CD4-positive, alpha-beta T cell treated with Interleukin-15 for 4 hours (primary cell): ENCODE measurements at places on chromosomes 7 and 10.

DNA sequence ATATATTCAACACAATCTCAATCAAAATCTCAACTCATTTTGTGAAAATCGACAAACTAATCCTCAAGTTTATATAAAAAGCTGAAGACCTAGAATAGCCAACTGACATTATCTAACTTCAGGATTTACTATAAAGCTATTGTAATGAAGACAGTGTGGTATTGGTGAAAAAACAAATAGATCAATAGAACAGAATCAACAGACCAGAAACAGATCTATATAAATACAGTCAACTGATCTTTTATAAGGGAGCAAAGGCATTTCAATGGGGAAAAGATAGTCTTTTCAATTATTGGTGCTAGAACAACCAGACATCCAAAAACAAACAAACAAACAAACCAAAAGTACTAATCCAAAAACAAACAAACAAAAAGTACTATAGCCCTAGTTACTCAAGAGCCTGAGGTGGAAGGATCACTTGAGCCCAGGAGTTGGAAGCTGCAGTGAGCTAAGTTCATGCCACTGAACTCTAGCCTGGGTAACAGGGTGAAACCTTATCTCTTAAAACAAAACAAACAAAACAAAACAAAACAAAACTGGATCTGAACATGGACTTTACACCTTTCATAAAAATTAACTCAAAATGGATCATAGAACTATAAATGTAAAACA is 26.6 kb upstream of the AKR1D1 start:
- no peak for DNase-seq

GRCh38 chr7:106679153-106679931 is 18.4 kb upstream of the CCDC71L start:
- DNase-seq: no peak

DNA sequence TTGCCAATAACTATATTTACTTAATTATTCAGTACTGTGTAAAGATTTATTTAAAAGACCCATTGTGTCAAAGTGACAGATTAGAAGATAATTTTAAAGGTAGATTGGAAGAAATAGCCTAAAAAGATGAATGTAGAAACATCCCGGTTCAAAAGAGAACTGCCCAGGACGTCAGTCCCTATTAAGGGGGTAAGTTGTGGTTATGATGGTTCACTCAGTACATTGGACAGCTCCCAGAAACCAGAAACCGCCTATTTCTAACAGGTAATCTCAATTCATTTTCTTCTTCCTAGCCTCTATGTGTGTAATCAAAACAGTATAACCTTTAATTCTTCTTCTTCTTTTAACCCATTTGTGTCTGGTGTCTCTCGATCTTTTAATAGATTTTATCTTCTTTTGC is 1.5 kb upstream of the FERD3L start:
- DNase-seq: no peak

DNA sequence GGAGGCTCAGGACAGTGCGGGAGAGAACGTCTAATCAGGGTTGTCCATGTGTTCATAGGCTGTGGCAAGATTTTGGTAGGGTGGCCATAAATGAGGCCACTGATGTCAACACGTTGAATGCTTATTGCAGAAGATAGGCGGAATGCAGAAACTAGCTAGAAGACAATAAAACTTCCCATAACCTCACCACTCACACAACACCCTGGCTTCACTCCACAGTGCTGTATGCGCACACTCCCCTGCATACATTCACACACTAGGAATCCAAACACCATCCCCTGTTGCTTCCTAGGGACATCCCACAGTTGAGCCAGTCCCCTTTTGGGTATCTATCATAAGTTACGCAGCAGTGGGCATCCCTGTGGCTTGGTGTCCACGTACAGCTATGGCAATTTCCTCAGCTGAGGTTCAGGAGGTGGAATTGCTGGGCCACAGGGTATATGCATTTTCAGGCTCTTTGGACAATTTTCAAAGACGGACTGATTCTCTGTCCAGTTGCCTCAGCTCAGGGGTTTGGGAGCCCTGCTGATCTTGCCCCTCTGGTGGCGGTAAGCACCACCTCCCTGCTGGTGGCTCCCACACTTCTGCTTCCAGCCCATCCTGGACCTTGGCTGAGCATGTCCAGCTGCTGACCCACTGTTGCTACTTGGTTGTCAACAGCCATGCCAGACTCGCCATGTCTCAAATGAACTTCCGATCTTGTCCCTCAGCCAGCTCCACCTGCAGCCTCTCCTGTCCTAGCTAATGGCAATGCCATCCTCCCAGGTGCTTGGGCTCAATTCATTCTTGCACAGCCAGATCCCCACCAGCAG is 36.4 kb downstream of the CDH23 start:
- no peak for DNase-seq

GRCh38 chr10:4943821-4944220 is 19.4 kb upstream of the AKR1C1 start:
- DNase-seq: no peak

DNA sequence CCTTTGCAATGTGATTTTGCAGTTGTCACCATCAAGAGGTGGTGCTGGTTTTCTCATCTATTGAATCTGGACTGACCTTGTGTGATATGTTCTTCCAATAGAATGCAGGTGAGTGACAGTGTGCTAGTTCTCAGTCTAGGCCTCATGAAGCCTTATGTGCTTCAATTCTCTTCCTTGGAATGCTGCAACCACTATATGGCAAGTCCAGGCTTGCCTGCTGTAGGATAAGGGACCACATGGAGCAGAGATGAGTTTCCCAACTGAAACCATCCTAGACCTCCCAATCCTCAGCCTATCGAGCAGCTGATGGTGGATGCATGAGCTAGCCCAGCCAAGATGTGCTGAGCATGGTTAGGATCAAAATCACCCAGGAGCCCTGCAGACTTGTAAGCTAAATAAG is 32.6 kb upstream of the ARHGAP21 start:
- DNase-seq: no peak

DNA sequence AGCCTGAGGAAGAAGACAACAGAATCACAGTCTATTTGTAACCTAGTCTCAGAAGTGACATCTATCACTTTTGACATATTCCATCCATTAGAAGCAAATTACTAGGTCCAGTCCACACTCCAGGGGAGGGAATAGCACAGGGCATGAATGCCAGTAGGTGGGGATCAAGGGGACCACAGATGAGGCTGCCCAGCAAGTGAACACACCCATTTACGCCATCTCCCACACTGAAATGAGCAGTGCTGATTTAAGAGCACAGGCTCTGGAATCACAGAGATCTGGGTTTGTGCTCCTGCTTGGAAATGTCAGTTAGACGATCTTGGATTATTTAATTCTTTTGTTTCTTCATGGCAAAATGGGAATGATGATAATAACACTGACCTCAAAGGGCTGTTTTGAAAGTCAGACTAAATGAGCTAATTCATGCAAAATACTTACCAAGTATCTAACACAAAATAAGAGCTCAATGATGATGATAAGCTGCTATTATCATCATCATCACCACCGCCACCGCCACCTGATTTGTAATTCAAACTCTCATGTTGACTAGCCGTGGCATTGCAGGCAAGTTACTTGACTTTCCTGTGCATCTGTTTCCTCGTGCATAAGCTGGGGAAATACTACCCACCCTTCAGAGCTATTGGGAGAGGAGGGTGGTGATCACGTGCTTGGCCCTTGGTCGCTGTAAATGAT is 138.9 kb upstream of the KLF14 start:
- no peak for DNase-seq

DNA sequence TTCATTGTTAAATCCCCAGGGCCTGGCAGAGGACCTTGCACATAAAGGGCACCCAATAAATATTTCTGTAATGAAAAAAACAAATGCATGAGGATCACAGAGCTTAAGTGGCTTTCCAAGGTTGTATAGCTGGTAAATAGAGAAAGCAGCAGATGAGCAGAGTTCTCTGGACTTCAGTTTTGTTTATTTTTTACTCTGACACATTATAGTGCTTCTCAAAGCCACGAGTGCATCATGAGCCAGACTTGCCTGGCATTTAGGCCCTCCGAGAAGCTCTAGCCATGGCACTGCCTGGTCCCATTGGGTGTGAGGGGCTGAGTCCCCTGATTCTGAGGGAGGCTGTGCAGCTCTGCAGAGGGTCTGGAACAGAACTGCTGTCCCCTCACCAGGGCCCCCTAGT is 87.2 kb upstream of the ZNF32 start:
- DNase-seq: no peak

DNA sequence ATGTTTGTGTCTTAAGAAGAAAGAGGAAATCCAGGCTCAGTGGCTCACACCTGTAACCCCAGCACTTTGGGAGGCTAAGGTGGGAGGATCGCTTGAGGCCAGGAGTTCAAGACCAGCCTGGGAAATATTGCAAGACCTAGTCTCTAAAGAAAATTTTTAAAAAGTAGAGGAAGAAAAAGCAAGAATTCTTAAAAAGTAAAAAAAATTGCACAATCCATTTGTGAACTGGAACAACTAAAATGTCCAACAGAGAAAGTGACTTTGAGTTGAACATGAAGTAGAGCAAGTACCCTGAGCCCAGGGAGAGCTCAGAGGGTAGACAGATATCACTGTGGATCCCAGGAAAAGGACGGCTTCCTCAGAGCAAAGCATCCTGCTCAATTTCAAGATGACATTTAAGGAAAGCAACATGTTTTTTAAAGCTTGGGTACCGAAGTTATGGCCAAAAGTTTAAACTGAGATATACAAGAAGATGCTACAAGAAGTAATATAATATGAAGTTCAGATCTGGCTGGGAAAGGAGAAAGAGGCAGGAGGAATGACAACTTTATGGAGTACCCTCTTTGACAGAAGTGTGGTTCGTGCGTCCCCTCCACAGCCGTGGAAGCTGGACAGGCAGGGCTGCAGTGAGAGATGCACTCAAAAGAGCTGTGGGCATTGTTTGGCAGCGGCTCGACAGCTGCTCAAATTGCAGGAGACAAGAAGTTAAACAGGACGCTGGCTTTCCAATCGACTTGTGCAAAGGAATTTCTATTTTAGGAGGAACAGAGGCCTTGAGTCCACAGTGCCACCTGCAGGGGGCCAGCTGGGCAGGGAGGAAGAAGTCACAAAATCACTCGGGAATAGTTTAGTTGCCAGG is 201.3 kb downstream of the JCAD start:
- no peak for DNase-seq

DNA sequence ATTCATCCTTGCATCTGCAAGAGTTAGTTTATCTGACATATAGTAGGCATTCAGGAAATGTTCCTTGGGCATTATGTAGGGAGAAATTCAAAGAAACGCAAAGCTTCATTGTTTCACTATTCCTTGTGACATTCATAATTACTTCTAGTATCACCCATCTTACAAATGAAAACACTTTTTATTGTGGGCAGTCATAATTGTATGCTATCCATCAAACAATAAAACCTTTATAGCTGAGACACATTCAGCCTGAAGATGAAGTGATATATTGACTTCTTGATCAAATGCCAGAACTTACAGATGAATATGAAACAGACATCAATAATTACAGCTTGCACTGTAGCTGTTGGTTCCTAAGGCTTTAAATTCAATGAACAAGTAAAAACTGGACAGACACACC is 36.4 kb downstream of the FAM204A start:
- no peak for DNase-seq

DNA sequence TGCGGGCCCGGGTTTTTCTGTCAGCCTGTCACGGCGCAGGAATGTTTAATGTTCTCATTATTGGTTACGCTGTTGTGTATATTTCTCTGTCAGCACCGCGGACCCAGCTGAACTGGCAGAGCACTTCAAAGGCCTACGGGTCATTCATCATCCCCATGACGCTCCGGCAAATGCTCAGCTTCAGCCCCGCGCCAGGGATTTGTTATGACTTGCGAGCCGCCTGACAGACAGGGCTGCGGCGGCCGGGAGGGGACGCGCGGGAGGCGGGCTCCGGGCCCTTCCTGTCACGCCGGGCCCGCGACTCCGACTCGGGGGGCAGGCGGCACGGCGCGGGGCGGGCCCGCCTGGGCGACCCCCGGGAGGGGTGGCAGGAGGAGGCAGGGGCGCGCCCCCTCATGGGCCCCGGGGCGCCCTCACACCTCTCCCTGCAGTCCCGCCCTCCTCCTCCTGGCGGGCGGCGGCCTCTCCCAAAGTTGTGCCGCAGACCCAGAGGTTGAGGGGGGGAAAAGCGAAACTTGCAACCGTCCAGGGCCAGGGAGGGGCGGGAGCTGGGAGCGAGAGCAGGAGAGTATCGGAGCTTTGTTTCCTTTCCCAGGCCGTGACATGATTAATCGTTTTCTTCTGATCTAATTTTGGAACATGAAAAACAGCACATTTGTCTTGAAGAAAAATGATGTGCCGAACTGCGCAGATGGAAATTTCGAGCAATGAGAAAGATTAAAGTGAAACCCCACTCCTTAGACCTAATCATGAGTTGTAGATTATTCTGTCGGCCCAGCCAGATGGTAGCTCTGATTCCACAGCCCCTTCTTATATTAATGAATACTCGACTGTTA is 59.3 kb upstream of the COMTD1 start:
- peak; percentile 40 for DNase-seq

DNA sequence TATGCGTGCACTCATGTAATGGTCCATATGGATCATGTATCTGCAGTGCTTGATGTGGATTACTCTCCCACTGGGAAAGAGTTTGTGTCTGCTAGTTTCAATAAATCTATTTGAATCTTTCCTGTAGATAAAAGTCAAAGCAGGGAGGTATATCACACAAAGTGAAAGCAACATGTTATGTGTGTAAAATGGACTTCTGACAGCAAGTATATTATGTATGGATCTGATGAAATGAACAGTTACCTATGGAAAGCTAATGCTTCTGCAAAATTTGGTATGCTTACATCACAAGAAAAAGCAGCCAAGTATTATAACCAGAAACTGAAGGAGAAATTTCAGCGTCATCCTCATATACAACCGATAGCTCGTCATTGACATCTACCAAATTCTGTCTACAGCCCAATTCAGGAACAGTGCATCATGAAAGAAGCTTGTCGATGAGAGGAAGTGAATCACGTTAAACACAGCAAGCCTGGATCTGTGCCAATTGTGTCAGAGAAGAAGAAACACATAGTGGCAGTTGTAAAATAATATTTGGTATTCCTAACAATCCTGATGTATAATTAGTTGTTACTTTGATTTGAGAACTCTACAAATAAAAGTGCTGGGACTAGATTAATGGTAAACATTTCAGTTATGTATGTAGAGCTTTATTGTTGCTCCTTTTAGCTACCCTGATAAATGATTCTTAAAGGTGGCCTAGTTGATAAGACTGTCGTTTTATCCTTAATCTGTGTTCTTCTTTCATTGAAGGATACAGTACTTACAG is 14.2 kb upstream of the SYPL1 start:
- DNase-seq: peak; percentile 65

- DNase-seq: no peak
These were observed 592.5 kb downstream of the TYW1 start for GRCh38 chr7:67589183-67589582.

GRCh38 chr10:112855134-112855533 is 94.9 kb upstream of the TCF7L2 start:
- DNase-seq: no peak

GRCh38 chr10:4512671-4513240 is 313.3 kb upstream of the AKR1E2 start:
- DNase-seq: no peak

GRCh38 chr7:85356916-85357315 is 170.1 kb upstream of the SEMA3D start:
- DNase-seq: no peak

GRCh38 chr10:29146311-29147100 is 142.4 kb upstream of the LYZL1 start:
- no peak for DNase-seq

DNA sequence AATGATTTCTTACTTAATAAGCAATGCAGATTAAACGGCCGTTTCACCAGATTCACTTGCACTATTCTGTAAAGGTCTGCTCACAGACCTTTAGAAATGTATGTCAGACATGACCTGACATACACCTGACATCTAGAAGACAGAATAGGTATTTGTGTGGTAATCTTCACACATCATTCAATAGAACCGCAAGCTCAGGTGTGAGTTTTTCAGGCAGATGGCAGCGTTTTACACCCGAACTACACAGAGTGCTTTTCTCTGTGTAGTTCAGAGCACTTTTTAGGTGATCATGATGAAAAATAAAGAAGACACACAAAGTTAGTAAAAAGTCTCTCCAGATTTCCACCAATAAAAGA is 63.2 kb downstream of the PRKCQ start:
- DNase-seq: no peak
